ENCODE measurements at places on chromosomes 7 and 10.

DNA sequence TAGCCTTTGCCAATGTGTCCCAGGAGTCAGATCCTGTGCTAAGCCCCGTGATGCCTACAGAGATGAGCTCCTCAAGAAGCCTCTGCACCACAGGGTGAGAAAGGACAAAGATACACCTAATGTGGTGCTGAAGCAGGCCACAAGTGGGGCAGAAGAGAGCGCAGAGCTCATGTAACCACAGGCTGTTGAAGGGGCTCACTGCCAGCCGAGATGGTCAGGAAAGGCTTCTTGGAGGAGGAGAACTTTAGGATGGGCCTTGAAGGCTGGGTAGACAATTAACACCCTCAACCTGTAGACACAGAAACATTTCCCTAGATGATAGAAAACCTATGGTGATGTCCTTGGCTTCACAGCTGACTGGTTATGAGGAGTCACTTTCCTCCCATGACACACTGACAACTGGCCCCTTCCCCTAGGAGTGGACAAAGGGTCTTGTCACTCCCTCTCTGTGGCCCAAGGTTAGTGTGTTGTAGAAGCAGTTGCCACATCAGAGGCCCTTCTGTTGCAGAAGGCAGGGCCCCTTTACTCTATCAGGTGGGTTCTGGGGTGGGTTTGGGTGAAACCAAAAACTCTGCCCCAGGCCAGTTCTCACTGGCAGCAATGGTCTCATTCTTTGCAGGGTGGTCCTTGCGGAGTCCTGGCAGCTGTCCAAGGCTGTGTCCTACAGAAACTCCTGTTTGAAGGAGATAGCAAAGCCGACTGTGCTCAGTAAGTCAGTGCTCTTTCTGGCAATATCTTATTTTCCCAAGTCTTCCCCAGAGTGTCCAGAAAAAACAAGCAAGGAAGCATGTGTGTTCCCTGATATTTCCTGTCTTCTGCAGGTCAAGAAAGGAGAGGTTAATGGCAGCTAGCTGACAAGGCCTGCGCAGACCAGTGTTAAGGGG is 69.2 kb downstream of the MINDY4 start:
- no peak for DNase-seq

DNA sequence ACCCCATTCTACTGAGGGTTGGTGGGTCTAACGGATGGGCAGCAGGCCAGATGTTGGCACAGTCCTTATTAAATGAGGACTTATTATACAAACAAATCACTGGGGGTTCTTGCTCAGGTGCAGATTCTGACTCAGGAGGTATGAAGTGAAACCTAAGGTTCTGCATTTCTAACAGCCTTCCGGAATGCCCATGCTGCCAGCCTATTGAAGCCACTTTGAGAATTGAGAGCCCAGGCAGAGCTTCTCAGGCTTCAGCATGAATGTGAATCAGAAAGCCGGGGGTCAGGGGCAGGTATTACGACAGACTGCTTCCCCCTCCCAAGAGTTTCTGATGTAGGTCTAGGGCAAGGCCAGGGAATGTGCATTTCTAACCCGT is 34.1 kb upstream of the NPFFR1 start:
- DNase-seq = no peak

DNA sequence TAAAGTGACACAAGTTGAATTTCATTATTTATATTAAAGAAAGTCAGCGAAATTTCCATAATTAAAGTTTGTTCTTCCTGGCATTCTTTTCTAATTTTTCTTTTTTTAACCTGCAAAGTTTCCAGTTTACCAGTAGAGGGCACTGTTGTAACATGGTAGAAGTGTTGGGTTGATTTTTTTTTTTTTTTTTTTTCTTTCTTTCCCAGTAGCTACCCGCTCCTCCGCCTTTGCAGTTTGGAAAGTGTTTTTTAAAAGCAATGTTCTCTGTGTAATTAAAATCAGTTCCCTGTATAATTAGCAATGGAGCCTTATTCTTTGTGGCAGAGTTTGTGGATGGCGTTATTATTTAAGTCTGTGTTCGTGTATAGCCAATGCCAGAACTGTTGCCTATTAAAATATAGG is 53.7 kb downstream of the TAF3 start:
- no peak for DNase-seq

- no peak for DNase-seq
Observed at GRCh38 chr7:47557317-47557693, 24.6 kb downstream of the TNS3 start.

- no peak for DNase-seq
Observed at GRCh38 chr7:5278766-5279165, 4.0 kb upstream of the SLC29A4 start.

GRCh38 chr10:71644307-71645180 is 75.0 kb downstream of the C10orf105 start:
- DNase-seq = no peak

DNA sequence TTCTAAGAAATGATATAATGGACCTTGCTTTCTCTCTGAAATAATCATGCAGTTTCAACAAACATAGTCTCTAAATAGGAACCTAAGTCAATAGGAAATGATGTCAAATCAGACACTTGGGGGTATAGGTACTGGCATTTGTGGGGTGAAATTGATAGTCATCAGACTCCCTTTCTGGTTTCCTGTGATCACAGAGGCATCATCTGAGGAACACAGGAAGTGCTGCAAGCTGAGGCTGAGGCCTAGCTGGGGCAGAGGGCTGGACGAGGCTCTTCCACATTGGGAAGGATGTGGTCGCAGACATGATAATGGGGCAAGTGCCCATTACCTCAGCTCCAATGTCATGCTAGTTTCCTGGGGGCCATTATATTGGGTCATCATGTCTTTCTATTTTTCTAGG is 33.5 kb upstream of the TARP start:
- no peak for DNase-seq

GRCh38 chr10:49746626-49747302 is 15.4 kb downstream of the OGDHL start:
- no peak for DNase-seq

DNA sequence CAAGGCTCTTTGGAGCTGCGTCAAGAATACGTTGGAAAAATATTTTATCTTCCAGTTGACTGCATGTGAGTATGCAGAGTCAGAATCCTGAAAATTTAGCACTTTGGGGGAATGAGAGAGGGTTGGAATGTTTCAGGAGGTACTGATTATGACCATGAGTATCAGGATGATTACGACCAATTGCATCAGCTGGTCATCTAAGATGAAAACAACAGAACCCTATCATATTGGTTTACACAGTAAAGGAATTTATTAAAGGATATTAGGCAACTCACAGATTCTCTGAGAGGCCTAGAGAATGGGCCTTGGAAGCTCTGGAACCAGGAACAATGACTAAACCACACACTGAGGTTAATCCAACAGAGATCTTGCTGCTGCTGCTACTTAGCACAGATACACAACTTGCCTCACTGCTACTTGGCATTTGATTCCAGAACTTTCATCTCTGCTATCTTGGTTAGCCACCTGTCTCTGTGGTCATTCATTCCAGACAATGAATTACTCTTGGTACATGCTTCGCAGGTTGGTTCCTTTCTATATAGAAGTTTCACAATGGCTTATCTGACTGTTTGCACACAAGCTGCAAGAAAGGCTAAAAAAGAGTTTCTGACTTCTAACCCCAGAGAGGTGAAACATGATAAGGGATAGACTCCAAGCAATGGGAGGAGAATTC is 68.0 kb upstream of the CTTNBP2 start:
- DNase-seq = no peak

- DNase-seq = no peak
Observed at GRCh38 chr10:20778008-20778757, 118.9 kb downstream of the NEBL start.

GRCh38 chr7:122269241-122269640 is 35.3 kb downstream of the FEZF1 start:
- no peak for DNase-seq

DNA sequence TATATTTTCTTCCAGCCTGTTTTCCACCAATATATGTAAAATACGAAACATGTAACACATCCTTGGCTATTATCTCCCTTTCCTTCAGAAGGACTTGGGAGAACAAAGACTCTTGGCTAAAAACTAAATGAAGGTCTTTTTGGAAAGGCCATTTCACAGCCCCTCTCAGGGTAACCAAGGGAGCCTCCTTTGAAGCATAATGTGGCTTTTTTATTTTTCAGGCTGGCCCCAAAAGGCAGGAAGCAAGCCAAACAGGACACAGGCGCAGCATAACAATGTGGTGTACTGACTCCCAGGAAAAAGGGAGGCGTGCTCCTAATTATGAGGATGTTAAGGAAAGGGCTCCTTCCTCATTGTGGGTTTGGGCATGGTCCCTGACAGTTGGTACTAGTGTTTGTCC is 30.3 kb upstream of the CCSER2 start:
- DNase-seq = peak; percentile 21

DNA sequence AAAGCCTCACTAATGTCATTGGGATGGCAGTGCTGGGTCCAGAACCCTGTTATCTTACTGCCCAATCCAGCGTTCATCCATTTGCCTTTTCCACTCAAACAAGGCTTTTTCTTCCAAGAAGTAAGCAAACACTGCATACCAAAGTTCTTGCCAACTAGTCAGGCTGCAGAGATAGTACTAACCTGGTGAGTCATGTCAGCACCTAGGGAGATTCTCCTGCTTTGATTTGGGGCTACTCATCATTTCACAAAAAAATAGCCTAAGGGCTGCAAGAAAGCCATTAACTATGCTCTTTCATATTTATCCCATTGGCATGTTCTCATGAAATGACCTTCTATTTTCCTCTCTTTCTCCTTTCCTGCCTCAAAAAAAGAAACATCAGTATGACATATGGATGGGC is 142.6 kb downstream of the TWIST1 start:
- DNase-seq = no peak

GRCh38 chr10:85612833-85613232 is 753.8 kb downstream of the GRID1 start:
- DNase-seq = no peak

DNA sequence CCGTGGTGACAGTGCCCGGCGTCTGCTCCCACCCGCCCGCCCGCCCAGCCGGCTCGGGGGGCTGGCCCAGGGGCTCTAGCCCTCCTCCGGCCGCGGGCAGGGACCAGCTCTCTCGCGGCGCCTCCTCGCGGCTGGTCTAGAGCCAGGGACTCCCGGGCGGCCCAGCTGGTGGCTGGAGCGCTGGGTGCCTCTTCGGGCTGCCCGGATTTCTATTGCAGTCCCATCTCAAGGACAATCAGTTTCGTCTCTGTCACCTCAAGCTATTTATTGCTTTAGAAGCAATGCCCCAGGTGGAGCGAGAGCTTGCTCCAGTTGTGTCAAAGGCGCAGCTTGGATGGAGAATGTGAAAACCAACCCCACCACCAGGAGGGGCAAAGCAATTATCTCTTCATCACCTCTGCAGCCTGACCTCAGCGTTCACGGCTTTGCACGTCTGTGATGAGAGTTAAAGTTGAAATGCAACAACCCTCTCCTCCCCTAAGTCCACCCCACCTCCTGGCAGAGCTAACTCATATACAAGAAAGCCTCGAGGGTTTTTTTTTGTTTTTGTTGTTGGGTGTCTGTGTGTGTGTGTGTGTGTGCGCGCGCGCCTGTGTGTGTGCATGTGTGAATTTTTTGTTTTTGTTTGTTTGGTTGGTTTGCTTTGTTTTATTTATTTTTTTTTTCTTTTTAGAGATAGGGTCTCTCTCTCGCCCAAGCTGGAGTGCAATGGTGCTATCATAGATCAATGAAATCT is at the start of gene ITGA8:
Gene ITGA8, minus strand, starts transcription at position 24 of the 736 bp plus-strand sequence. CDS start 151 bp downstream, outside the sequence.
- DNase-seq = no peak

DNA sequence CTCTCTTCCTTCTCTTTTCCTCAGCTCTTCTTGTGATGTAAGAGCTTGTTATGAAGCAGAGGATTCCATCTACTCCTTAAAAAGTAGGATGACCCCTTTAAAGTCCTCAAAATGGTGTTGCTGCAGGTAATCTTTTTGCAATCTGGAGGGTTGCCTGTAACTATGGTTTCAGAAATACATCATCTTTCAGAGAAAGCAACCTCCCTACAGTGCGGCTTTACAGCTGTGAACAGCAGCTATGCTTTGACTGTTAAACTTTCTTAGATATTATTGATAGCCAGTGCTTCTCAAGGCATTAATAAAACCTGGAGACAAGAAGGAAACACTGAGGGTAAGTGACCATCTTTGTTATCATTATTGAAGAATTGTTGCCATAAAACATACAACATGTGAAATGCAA is 86.6 kb upstream of the MDFIC start:
- no peak for DNase-seq

DNA sequence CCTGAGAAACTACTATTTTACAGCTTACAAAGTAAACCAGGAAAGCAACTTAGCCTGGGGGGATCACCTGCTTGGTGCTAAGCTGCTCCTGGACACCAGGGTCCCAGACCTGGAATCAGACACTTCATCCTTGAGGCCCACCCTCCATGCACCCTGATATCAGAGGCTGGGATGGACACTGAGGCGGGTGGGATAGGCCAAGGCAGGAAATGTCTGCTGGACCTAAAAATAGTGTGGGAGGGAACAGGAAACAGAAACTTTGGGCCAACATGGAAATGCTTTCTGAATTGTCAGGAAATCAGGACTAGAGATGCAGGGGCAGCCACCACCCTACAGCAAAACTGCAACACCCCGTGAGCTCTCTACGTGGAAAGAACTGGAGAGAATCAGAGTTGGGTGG is 101.5 kb upstream of the PODXL start:
- DNase-seq = no peak

GRCh38 chr10:30827531-30828120 is 198.1 kb upstream of the LYZL2 start:
- DNase-seq = no peak

DNA sequence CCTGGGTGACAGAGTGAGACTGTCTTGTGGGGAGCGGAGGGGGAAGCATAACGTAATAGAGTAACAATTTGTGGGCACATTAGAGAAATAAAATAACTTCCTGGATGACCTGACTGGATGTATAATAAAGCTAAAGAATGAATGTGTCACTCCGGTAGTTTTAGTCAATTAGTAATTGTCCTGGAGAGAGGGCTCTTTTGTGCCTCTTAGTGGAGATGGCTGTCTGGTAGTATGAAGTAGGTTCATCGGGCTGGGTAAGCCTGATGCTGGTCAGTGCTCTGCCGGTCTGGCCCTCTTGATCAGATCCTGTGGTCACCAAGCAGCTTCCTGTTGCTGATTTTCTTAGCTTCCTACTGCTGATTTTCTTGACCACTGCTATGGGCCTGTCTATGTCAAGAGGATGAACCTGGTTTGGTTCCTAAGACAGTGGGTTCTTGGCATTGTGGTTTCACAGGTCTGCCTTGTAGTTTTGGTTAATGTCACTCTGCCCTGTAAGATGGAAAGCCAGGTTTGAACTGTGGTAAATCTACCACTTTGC is 34.1 kb downstream of the ZRANB1 start:
- DNase-seq = no peak

DNA sequence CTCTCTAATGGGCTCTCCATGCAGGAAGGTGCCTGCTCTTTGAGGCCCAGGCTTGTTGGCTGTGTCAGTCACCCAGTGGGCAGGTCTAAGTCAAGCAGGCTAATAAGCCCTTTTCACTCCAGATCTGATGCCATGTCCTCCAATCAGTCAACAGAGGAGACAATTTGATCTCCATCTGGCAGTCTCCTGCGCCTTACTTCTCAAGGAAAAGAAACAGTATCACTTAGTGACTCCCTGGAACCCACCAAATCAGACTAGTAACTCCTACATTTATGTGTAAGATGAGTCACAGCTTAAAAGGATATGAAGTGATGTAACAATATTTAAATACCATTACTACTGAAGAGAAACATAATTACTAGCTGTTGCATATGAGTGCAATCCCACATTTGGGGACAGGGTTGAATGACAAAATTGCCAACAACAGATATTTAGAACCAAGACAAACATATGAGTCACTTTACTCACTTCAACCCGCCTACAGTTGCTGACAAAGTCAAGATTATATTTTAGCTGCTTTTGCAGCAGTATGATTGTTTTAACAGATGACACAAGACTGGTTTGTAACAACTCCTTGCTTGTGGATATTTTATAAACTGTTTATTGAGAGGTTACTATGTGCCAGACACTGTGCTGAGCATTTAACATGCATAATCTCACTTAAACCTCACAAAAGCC is 72.1 kb downstream of the USP6NL start:
- no peak for DNase-seq

GRCh38 chr10:123160311-123160980 is 6.2 kb downstream of the BUB3 start:
- no peak for DNase-seq

Measured in anterior cingulate cortex (tissue), 58 donors.